ENCODE measurements at places on chromosomes 4 and X. TPM values are rescaled to one million over a fixed set of nuclear protein-coding genes. Genes with fewer than 3 reads are reported as not detected.
A peak's percentile ranks its signal among the peaks of the same experiment; 100 is the strongest.

The SH3RF1 gene
- 5.3 TPM for polyA plus RNA-seq

The IRAK1 gene
- polyA plus RNA-seq, result 202 TPM

The PABPC1L2B gene
- polyA plus RNA-seq, result not detected

The PDLIM3 gene
- polyA plus RNA-seq, result 2,553 TPM

The ATG4A gene
- 20.4 TPM for polyA plus RNA-seq

The DCAF8L2 gene
- polyA plus RNA-seq, result not detected

The XAGE2 gene
- polyA plus RNA-seq, result not detected

The DDX53 gene
- not detected for polyA plus RNA-seq

The PPID gene
- 162 TPM for polyA plus RNA-seq

The PAGE2B gene
- not detected for polyA plus RNA-seq

The RHOXF1 gene
- not detected for polyA plus RNA-seq

The TMPRSS11A gene
- not detected for polyA plus RNA-seq

The SMARCA1 gene
- 8.5 TPM for polyA plus RNA-seq

The DDX60 gene
- polyA plus RNA-seq, result 2.1 TPM

The CFAP99 gene
- polyA plus RNA-seq, result 0.03 TPM

- DNase-seq, result no peak
Observed at GRCh38 chrX:150063138-150063518, 124.8 kb upstream of the EOLA2 start.

GRCh38 chr4:184929476-184929875, 88.8 kb upstream of the HELT start:
- no peak for DNase-seq

DNA sequence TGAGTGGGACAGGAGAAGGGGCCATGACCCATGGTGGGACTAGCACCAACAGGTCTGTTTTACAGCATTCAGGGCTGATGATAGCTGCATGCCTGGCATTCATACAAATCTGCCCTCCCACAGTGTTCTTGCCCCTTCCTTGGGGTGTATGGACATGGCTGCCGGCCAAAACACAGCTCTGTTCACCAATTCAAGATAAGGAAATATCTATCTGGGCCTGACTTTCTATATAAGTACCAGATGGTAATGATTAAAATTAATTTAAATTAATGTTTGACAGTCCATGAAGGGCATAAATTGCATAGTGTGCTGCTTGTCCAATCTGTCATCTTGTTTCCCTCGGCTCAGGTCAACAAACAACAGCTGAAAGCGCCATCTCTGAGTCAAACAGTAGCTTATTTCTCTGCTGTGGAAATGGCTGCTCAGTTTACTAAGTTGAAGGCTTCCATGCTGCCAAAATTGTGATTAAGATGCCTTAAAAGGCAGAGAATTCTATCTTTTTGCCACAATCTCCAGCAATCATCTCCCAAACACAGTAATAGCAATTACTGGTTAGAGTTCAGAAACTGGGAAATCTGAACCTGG, 67.0 kb upstream of the TSPAN7 start:
- no peak for DNase-seq

GRCh38 chrX:54029529-54030143, 14.6 kb downstream of the PHF8 start:
- DNase-seq, result no peak

- no peak for DNase-seq
Observed at GRCh38 chr4:32022071-32022470, 1301.9 kb downstream of the PCDH7 start.

DNA sequence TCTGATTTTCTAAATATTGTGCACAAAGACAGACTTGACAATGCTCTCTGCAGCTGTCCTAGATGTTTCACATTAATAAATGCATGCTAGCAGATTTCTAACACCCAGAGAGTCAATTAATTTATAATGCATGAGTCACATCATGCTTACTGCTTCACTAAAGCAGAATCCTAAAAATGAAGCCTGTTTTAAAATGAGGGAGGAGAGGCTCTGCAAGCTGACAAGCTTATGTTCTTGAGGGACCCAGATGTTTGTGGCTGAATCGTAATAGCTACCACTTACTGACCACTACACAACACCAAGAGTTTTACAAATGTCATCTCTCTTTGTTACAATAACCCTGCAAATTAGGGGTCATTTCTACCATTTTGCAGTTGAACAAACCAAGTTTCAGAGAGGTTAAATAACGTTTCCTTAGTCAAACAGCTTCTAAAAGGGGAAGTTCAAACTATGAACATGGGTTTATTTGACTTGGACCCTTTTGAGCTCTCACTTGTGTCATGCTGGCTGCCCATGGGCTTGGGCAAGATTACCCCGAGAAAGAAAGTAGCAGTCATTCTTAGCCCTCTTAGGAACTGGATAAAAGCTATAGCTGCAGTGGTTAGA, 262.7 kb upstream of the ETNPPL start:
- no peak for DNase-seq

- no peak for DNase-seq
Observed at GRCh38 chrX:30533266-30533665, 44.3 kb downstream of the TASL start.

GRCh38 chrX:56994375-56995270, 718 bp downstream of the SPIN3 start:
- no peak for DNase-seq

GRCh38 chr4:119731146-119731742, 102.6 kb upstream of the PDE5A start:
- no peak for DNase-seq

GRCh38 chr4:135186002-135186401, 984.4 kb upstream of the PABPC4L start:
- no peak for DNase-seq

GRCh38 chr4:41887821-41888686, 47.2 kb upstream of the TMEM33 start:
- no peak for DNase-seq

DNA sequence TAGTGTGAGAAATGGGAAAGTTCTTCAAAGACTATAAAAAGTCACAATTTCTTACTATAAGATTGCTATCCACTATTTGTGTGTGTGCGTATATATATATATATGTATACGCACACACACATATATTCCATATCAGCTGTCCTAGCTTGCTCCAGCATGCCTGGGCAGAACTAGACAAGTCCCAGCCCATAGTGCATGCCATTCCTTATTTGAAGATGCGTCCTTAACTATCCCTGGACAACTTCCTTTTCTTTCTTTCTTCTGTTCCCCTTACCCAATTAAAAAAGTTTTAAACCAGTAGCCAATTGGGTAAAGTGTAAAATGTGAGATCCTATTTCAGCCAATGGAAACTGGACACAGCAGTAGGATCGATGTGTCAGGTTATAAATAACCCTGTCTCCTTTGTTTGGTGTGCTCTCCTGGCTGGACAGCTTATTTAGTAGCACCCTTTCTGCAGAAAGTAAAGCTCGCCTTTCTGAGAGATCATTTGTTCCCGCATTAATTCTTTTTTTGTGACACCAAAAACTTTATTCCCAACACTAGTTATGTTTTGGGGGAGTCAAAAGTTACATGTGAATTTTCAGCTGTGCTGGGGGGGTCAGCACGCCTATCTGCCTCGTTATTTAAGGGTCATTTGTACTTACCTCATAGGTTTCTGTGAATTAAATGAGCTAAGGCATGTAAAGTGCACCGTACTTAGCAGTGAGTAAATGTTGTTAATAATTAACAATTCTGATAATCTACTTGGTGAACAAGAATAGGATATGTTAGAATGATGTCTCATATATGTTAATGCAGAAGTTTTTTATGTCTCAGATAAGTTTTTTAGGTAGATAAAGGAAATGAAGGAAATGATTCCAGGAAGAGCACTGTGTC, 40.9 kb downstream of the KDM6A start:
- DNase-seq, result no peak

- no peak for DNase-seq
Observed at GRCh38 chrX:132594129-132594528, 105.3 kb upstream of the MBNL3 start.

GRCh38 chrX:35507701-35508100, 290.4 kb upstream of the MAGEB16 start:
- DNase-seq, result no peak

- DNase-seq, result no peak
Observed at GRCh38 chrX:69066021-69066757, 99.1 kb downstream of the PJA1 start.

DNA sequence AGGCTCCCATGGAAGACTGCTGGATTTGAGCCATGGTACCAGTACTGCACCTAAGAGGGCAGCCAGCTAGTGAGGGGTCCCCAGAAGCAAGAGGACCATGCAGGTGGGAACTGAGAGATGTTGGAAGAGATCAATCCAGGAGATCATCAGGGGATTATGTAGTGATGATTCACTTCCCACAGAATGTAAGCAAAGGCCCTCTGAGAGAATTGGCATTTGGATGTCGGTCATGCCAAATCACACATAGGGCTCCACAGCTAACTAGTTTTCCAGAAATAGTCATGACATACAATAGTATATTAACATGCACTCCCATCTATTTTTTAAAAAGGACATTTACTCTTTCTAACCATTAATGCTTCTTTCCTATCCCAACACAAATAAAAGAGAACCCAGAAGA, 112.5 kb downstream of the RASGEF1B start:
- DNase-seq, result no peak

DNA sequence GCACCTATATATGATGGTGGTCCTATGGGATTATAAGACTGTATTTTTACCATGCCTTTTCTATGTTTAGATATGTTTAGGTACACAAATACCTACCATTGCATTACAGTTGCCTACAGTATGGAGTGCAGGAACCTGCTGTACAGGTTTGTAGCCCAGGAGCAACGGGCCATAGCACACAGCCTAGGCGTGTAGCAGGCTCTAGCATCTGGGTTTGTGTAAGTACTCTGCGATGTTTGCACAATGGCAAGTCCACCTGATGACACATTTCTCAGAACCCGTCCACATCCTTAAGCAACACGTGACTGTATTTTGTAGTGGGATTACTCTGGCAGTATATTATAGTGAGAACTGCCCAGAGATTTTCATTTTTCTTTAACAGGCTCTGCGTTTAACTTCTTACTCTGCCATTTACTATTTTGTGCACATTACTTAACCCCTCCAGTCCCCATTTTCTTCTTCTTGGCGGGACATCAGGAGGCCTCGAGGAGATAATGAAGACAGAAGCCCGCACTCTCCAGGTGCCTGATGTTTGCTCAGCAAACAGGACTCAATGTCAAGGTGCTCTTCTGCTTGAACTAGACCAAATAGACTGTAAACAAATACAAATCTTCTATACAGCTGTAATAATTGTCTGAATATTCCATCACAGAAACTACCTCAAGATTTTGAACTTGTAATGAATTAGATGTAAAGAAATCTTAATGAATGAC, 102.0 kb upstream of the PDLIM3 start:
- DNase-seq, result no peak

- no peak for DNase-seq
Observed at GRCh38 chr4:52680381-52680780, 21.3 kb upstream of the USP46 start.

DNA sequence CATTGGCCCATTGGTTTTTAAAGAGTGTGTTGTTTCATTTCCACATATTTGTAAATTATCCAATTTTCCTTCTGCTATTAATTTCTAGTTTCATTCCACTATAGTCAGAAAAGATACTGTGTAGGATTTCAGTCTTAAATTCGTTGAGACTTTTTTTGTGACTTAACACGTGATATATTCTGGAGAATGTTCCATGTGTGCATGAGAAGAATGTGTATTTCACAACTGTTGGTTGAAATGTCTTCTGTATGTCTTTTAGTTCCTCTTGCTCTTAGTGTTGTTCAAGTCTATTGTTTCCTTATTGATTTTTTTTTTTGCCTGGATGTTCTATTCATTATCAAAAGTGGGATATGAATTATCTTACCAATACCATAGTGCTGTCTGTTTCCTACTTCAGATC, 606.9 kb downstream of the RPA4 start:
- DNase-seq, result no peak

GRCh38 chrX:916230-916599, 285.6 kb downstream of the SHOX start:
- no peak for DNase-seq

DNA sequence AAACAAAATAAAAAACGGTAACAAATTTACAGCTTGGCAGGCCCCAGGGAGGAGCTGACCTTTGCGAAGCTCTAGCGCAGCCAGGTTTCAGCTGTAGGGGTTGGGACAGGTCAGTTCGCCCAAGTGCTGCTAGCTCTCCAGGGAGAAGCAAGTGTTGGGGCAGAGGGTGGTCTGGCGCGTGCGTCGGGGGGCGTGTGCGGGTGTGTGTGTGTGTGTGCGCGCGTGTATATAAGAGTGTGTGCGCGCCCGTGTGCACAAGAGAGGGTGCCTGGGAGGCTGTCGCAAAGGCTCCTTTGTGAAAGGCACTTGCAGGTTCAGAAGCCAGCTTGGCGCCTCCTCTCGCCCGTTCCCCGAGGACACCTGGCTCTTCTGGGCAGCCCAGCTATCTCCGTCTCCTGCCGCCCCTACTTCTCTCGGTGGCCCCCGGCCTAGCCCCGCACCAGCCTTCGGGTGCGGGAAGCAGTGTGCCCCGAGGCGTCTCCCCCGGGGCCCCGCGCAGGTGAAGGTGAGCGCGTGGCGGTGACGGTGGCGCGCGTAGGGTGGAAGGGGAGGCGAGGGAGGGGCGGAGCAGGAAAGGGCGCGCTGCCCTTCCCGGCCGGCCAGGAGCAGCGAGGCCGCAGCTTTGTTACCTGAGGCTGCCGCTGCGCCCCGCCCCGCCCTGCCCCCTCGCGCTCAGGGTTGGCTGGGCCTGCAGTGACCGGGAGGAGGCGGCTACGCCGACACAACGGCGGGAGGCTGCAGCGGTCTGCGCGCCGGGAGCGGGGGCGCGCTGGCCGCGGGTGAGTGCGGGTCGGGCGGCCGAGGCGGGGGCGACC, at the start of gene FHDC1:
Gene FHDC1, plus strand, starts transcription at position 693 of the 815 bp plus-strand sequence. CDS start 6,735 bp downstream, outside the sequence.
- DNase-seq, result peak; percentile 17

DNA sequence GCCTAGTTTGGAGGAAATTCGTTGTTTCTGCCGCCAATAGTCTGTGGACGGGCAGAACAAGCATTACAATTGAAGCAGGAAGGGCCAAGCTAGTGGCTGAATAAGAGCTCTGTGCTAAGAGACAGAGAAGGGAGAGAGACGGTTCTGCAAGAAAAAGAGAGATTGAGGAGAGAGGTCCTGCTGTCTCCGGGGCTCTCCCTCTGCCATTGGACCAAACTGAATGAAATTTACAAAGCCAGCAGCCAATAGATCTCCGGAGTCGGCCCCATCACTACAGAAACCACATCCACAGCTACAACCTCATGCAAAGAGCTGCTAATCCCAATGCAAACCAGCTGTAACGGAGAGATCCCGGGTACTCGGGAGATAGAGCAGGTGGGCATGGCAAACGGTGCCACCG, at the start of gene NLGN4X:
Gene NLGN4X, minus strand, starts transcription at position 148 of the 400 bp plus-strand sequence. CDS start 77,401 bp downstream, outside the sequence.
- no peak for DNase-seq

- DNase-seq, result no peak
Observed at GRCh38 chrX:4787971-4788370, 1074.5 kb upstream of the PRKX start.

- DNase-seq, result no peak
Observed at GRCh38 chr4:38678078-38678477, 14.1 kb downstream of the KLF3 start.

- no peak for DNase-seq
Observed at GRCh38 chrX:133414406-133415275, 648 bp downstream of the GPC4 start.

DNA sequence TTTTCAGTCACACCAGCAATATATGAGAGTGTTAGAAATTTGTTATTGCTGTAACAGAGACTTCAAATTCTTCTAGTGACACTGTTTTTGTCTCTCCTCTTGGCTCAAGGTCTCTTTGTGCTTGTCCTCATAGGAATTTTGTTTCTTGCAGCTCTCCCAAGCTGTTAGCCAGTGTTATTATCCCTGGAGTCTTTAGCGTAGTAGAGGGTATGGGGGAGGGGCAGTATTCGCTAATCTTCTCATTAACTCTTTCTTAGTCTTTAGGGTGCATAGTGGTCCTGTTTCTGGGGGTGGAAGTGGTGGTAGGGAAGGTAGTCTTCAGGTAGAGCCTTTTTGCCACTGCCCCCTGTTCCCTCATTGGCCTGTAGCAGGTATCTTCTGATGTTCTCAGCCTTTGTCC, 79.4 kb downstream of the JADE3 start:
- DNase-seq, result no peak

- DNase-seq, result no peak
Observed at GRCh38 chr4:11098461-11098860, 330.2 kb downstream of the HS3ST1 start.
